Naive B cell (primary cell): ENCODE measurements at places on chromosomes 2 and 18. TPM values are rescaled to one million over a fixed set of nuclear protein-coding genes. Genes with fewer than 3 reads are reported as not detected.

- no peak for DNase-seq
Observed at GRCh38 chr2:71948781-71949536, 198.7 kb downstream of the CYP26B1 start.

Gene PLGLB1
- 0.90 TPM for polyA plus RNA-seq

DNA sequence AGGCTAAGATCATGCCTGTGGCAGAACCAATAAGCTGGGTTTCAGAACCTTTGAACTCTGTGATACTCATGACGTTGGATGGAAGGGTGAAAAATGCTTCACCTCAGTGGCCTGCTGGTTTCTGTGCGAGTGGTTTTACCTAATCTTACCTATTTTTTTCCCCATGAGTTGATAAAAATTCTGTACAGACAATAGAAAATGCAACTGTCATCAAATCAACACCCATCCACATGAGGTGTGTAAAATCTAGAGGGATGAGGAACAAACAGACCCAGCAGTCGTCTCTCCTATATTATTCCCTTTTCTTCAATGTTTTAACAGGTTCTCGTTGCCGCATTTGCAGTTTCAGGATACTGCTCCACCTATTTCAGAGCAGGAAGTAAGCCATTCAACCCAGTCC, 67.3 kb downstream of the PRKRA start:
- no peak for DNase-seq

DNA sequence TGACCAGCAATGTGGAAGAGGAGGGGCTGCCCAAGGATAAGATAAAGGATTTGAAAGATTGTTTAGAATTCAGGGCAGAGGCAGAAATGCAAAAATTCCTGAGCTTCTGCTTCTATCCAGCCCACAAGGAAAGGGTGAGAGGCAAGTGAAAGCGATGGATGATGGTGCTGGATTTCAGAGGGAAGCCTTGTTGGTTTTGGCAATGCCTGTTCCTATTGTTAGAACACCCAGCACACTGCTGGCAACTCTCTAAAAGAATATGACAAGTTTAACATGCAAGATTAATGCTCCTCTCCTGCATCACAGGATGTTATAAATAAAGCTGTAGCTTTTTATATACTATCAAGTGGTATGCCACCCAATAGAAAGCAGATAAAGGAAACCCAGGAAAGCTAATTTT, 92.6 kb downstream of the ZNF385B start:
- no peak for DNase-seq

- DNase-seq = no peak
Observed at GRCh38 chr2:227466887-227467600, 4.9 kb upstream of the AGFG1 start.

Gene FBXO48
- 0.38 TPM for polyA plus RNA-seq

DNA sequence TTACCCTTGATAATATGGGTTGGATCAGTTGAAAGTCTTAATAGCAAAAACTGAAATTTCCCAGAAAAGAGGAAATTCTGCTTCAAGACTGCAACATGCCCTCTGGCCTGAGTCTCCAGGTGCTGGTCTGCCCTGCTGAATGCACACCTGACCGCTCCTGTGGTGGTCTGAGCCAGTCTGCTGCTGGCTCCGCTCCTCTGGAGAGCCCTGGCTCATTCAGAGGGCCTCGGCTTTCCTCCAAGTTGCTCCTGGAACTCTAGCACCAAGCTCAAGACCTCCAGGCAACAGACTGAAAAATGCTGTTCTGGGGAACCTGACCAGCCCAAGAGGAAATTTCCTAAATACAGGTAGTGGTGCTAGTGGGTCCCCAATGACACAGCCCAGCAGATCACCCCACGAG, 64.8 kb downstream of the DIPK1C start:
- no peak for DNase-seq

- DNase-seq = no peak
Observed at GRCh38 chr2:230924470-230925341, at the start of gene GPR55. GPR55 (minus strand) TSS chr2:230925242; CDS start chr2:230910962, 14,280 bp downstream.

GRCh38 chr2:234072454-234072853, 22.0 kb downstream of the SPP2 start:
- no peak for DNase-seq

DNA sequence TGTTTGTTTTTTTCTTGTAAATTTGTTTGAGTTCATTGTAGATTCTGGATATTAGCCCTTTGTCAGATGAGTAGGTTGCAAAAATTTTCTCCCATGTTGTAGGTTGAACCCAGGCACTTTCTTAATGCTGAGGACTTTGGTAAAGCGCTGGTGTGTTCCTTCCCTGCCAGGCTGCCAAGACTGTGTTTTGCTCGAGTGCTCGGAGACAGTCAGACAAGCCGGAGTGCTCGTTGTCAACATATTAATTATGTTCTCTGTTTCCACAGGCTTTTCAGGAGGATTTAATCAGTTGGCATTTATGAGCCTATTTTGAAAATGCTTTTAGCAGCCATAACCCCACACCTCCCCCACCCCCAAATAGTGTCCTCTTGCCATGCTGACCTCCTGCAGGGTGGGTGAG, 6.4 kb downstream of the MTCL1 start:
- no peak for DNase-seq

Gene RPRM
- polyA plus RNA-seq = not detected

Gene CDH2
- not detected for polyA plus RNA-seq

DNA sequence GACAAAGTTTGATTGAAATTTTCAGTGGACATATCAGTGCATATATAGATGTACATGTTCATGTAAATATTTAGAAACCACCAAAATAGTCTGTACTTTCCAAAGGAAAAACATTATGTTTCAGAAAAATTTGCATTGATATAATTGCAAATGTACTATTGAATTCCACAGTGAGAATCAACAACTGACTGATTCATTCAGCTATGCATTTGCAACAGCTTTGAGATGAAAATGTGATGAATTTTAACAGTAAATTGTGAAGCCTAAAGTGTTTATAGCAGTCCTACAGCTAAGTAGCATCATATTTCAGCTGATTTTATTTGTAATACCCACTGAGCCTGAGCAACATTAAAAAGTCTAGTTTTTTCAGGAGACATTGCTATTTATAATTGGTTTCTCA, 1647.4 kb upstream of the DDX18 start:
- no peak for DNase-seq
